Stimulated activated CD8-positive, alpha-beta memory T cell treated with anti-CD3 and anti-CD28 coated beads, Interleukin-2, amount 100 ng/mL, for 48 hours (primary cell): ENCODE measurements at places on chromosomes 2 and 18.

DNA sequence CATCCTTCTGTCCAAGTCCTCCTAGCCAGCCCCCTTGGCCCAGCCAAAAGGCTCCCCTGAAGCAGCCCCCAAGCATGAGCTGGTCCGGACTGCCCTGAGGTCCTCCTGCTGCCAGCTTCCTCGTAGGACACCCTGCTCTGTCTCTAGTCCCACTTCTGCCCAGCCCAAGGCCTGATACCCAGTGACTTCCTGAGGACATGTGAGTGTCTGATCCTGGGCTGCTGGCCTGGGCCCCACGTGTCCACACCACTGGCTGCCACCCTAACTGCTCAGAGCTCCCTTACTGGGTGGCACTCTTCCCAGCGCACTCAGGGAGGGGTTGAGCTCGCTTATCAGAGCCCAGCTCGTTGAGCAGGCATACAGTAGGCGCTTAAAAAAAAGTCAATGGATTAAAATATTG lies 34.4 kb upstream of the PDIA6 start:
- DNase-seq: no peak

GRCh38 chr2:174325373-174326160 lies 9.2 kb upstream of the SP9 start:
- DNase-seq: no peak

GRCh38 chr2:199940373-199940772 lies 14.9 kb downstream of the TYW5 start:
- DNase-seq: no peak

DNA sequence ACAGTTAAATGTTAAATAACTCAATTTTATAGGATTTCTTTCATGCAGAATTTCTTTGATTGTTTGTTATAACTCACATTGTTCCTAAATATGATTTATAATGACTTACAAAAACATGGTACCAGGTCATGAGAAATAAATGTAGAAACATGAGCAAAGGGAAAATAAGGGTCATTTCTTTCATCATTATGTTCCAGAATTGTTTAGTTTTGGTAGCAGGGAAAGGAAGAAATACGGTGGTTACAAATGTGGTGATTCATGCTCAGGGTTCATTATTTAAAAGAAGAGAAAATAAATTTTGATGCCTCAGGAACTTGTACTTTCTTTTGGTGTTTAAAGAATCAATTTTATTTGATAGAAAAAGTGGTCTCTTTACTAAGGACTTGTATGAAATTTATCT lies 4.4 kb downstream of the LYPD6B start:
- no peak for DNase-seq

GRCh38 chr18:305003-305501 lies 37.2 kb upstream of the THOC1 start:
- no peak for DNase-seq

- DNase-seq: no peak
These were observed 869.9 kb downstream of the LRP1B start for GRCh38 chr2:141260911-141261310.
